ENCODE measurements at places on chromosomes 11 and 22.

- no peaks in the 10 kb centered on the region for H3K36me3 ChIP-seq
- H3K27me3 ChIP-seq = no peaks in the 10 kb centered on the region
- H3K4me1 ChIP-seq = peaks cover 2% of the 10 kb centered on the region
- peak; percentile 85 for DNase-seq
- no peak overlapping the region for H3K4me3 ChIP-seq
Measured at GRCh38 chr22:19943082-19944026, 1.7 kb upstream of the TXNRD2 start.

- H3K27me3 ChIP-seq = no peaks in the 10 kb centered on the region
- H3K4me3 ChIP-seq = no peak overlapping the region
- no peak overlapping the region for H3K27ac ChIP-seq
Measured at GRCh38 chr22:17334059-17334458, 35.2 kb upstream of the CECR2 start.

GRCh38 chr22:24830205-24830979 is 24.4 kb downstream of the SGSM1 start:
- H3K36me3 ChIP-seq = no peaks in the 10 kb centered on the region
- DNase-seq = peak; percentile 29
- no peak overlapping the region for H3K4me3 ChIP-seq
- peaks cover 2% of the 10 kb centered on the region for H3K4me1 ChIP-seq
- H3K27me3 ChIP-seq = no peaks in the 10 kb centered on the region
- H3K27ac ChIP-seq = no peak overlapping the region

DNA sequence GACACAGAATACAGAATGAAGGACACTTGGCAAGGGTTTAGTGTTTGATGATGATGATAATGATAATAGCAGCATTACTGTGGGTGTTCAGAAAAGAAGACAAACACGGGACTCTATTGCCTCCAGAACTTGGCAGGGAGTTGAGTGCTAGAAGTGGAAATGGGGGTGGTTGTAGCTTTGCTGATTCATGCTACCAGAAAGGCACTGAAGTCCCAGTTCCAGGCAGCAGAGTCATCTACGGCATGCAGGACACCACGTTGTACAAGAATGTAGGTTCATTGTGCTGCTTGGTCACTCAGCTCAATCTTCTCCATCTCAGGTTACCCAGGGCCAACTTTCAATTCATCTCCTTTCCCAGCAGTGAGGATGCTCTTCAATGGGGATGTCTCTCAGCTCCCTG is 115.7 kb downstream of the NTM start:
- DNase-seq = no peak
- no peaks in the 10 kb centered on the region for H3K36me3 ChIP-seq
- H3K4me1 ChIP-seq = no peaks in the 10 kb centered on the region
- no peak overlapping the region for H3K27ac ChIP-seq
- no peak overlapping the region for H3K4me3 ChIP-seq

- H3K4me1 ChIP-seq = peaks cover 3% of the 10 kb centered on the region
- H3K27me3 ChIP-seq = no peaks in the 10 kb centered on the region
- H3K36me3 ChIP-seq = no peaks in the 10 kb centered on the region
- peak overlapping the region; percentile 87 for H3K27ac ChIP-seq
- peak; percentile 100 for DNase-seq
Measured at GRCh38 chr22:36409911-36410756, 22.4 kb upstream of the MYH9 start.
